Neural crest cell (in vitro differentiated cells): ENCODE measurements at places on chromosomes 2 and 18. TPM values are rescaled to one million over a fixed set of nuclear protein-coding genes. Genes with fewer than 3 reads are reported as not detected.

DNA sequence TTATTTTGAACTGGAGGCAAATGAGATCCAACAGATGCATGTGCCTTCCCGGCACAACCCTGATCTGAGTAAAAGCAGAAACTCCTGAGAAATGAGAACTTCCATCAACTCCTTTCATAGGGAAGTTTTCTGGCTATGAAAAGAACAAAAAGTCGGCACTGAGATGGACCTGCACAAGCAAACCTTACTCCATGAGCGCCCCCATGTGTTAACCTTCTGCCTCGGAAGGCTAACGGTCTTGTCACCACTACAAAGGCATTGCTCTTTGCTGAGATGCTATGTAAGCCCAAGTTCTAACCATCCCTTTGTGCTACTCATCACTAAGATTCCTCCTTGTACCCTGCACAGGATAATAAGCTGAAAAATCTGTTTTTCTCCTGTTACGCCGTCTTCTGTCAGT, 57.3 kb upstream of the SULT1C3 start:
- DNase-seq: peak; percentile 51
- no peaks in the 10 kb centered on the region for H3K27me3 ChIP-seq
- H3K4me3 ChIP-seq: no peak overlapping the region
- H3K27ac ChIP-seq: no peak overlapping the region
- no peaks in the 10 kb centered on the region for H3K36me3 ChIP-seq

TDRD15 gene
- not detected in 2 replicates for total RNA-seq

SNED1 gene
- 0.16 and 0.30 TPM in 2 replicates for total RNA-seq

LYG2 gene
- total RNA-seq: not detected in 2 replicates

RAMP1 gene
- 0.58 and 0.91 TPM in 2 replicates for total RNA-seq

REEP1 gene
- total RNA-seq: 12.0 and 12.3 TPM in 2 replicates

GRCh38 chr18:62018759-62019041, 125.9 kb upstream of the RNF152 start:
- H3K36me3 ChIP-seq: no peaks in the 10 kb centered on the region
- no peaks in the 10 kb centered on the region for H3K27me3 ChIP-seq
- H3K4me1 ChIP-seq: no peaks in the 10 kb centered on the region
- no peak overlapping the region for H3K4me3 ChIP-seq
